Endothelial cell of umbilical vein (primary cell): ENCODE measurements at places on chromosomes 2 and 18.

- peak; percentile 22 for DNase-seq
These were observed 139.6 kb upstream of the PELI1 start for GRCh38 chr2:64283641-64284361.

GRCh38 chr2:9394816-9395215 lies 28.5 kb downstream of the ITGB1BP1 start:
- DNase-seq, result no peak

GRCh38 chr2:194203898-194204297 lies 1453.1 kb upstream of the SLC39A10 start:
- DNase-seq, result no peak

- DNase-seq, result no peak
These were observed 23.4 kb downstream of the FEZ2 start for GRCh38 chr2:36574560-36574959.

GRCh38 chr2:83990636-83991035 lies 468.4 kb downstream of the SUCLG1 start:
- DNase-seq, result no peak

- DNase-seq, result peak; percentile 7
These were observed 352.6 kb downstream of the SS18 start for GRCh38 chr18:25737710-25738311.

- DNase-seq, result no peak
These were observed 127.3 kb downstream of the TTN start for GRCh38 chr2:178679891-178680290.

DNA sequence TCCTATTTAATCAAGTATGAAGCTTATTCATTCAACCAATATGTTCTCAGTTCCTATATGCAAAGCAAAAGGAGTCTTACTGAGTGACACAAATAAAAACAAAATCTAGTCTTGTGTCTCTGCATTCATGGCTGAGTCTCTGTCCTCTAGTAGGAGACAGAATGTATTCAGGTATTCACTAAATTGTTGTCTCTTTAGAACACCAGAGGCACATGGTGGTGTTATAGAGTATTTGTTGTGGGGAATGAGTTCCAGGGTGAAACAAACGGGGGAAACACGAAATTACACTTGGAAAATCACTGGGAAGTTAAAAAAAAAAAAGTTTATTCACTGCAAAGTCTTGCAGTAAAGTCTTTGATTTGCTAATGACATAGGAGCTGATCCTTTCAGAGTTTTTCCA lies 131.7 kb upstream of the FSHR start:
- DNase-seq, result no peak

- DNase-seq, result no peak
These were observed 44.4 kb downstream of the SPATS2L start for GRCh38 chr2:200350850-200351285.

DNA sequence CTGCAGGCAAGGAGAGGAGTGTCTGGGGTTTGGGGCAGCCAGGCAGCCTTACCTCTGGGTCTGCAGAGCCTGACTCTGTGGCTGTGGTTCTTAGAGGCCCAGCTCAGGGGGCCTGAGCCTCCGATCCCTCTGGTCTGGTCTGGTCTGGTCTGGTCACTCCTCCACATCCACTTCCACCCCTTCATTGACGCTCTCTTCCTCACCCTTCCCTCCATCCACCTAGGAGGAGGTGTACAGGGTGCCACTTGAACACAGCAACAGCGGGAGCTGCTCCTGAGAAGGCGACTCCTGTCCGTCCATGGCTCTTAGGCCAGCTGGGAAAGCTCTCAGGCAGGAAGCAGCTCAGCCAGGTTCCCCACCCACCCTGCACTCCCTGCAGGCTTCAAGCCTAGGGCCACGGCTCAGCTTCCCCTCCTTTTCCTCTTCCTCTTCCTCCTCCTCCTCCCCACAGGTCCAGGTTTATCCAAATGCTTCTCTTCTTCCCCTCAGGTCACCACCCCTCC lies 16.9 kb downstream of the GPR55 start:
- DNase-seq, result no peak

DNA sequence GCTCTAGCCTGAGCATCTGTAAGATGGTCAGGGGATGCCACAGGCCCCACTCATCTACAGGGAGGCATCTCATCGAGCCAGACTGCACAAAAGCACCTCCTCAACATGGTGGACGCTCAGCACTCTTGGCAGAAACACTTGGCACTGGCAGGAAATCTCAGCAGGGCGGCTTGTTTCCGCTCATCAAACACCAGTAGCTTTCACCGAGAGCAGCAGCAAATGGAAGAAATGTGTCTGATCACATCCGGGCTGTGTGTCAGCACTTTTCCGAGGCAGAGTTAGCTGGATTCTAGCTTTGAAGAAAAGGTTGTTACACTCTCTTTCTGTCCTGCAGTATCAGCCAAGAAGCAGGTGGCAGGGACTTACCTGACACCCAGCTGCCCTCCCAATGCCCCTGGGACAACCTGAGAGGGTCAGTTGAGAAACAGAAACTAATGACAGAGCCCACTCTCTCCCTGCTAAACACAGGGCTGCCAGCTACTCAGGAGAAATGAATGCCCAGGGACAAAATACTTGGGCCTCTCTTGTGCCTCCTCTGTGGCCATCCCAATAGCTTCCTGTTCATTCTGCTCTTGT lies 68.9 kb upstream of the FZD7 start:
- DNase-seq, result no peak

GRCh38 chr2:233351423-233351822 lies 2.9 kb upstream of the DGKD start:
- no peak for DNase-seq

GRCh38 chr2:235555371-235555770 lies 61.5 kb downstream of the AGAP1 start:
- no peak for DNase-seq

- DNase-seq, result no peak
These were observed 281.7 kb upstream of the CCDC68 start for GRCh38 chr18:55240978-55241377.

- peak; percentile 42 for DNase-seq
These were observed 471.9 kb upstream of the TNP1 start for GRCh38 chr2:217331523-217332416.

- DNase-seq, result no peak
These were observed 116.8 kb upstream of the GATA6 start for GRCh38 chr18:22052405-22053105.

- DNase-seq, result no peak
These were observed 979.5 kb upstream of the CELF4 start for GRCh38 chr18:38545071-38545470.

DNA sequence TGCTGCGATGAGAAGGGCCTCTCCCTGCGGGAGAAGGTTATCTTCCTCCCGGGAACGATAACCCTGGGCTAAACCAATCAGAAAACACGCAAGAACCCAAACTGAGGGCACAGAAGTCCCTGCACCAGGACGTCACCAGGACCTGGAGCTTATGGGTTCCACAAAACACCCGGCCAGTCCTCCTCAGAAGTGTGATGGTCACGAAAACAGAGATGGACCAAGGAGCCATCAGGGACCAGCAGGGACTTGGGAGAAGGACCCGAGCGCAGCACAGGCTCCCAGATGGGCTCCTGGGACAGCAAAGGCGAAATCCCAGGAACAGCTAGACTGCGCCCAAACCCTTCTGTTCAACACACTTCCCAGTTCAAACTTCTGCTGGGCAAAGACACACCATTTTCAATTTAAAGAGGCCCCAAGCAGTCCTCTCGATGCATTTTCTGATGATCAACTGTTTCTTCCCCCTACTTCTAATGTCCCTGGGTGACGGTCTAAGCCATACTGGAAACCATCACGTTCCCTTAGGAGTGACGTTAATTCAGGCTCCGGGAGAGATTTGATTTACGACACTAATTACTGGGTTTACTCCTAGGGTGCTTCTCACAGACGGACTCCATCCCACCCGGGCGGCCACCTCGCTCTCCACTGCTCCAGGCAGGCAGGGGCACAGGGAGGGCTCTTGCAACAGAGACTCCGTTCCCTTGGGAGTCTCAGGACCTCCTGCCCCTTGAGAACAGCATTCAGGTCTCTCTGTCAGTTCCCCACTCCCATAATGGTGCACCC lies 29.2 kb downstream of the ZNF516 start:
- no peak for DNase-seq

DNA sequence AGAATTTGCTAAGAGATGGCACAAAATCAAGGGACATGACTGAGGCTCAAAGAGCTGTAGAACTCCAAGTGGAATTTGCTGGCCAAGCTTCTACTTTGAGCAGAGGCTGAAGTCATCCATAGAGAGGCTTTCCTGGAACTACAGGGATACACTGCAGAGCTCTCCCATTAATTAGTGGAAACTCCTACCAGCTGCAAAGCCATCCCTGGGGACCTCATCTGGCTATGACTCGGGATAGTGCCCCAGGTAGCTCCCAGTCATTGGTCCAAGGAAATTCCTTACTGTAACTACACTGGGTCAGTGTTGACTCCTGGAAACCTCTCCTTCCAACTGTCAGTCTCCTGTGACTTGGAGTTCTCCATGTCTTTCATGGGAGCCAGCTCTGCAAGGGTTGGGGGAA lies 10.5 kb upstream of the GALM start:
- DNase-seq, result no peak

- no peak for DNase-seq
These were observed 16.2 kb upstream of the BCL11A start for GRCh38 chr2:60569680-60570111.

- peak; percentile 7 for DNase-seq
These were observed 874.4 kb downstream of the SUCLG1 start for GRCh38 chr2:83584672-83585071.

- no peak for DNase-seq
These were observed 18.7 kb upstream of the DUSP2 start for GRCh38 chr2:96163768-96164429.

DNA sequence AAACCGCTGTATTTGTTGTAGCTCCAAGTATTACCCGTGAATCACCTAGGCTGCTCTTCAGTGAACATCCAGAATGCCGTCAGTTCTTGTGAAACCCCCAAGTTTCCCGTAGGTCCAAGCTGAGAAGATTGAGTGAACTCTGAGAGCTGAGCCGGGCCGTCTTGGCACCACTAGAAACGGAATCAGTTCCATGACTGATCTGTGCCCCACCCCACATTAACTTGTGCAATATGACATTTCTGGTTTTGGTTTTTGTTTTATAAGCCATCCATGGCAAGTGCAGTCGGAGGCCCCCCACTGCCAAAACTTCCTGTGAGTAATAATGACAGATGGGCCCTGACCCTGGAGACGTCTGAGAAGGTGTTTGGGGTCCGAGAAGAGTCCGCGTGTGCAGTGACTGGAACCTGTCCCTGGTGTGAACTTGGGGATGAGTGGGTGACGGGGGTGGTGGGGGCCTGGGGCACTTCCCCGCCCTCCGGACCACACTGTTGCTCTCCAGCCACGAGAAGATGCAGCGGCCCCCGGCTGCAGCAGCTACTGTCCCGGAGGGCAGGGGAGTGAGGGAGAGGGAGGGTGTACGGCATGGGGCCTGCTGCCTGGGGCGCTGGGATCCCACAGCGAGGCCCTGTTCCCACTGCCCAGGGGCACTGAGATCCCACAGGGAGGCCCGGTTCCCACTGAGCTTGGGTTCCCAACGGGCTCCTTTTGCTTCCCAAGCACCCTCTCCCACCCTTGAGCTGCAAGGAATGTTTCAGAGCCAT lies 26.5 kb downstream of the NFATC1 start:
- no peak for DNase-seq

DNA sequence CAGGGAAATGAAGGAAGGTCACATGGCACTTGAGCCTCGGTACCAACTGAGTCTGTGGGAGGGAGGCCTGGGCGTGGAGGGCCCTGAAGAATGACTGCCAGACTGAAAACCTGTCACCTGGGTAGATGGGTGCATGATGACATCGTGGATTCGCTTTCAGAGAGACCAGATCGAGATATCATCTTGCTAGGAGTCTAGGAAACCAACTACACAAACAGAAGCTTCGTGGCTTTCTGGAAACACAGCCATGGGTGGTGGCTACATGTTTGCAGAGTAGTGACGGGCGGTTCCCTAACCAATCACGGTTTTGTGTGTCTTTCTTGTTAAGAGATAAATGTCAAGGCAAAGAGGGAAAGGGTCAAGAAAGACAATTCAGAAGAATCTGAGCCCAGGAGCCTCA lies 155.0 kb downstream of the EIPR1 start:
- DNase-seq, result no peak

- DNase-seq, result peak; percentile 29
These were observed 34.1 kb upstream of the CTAGE1 start for GRCh38 chr18:22451796-22452195.

- DNase-seq, result peak; percentile 28
These were observed 29.7 kb downstream of the CCDC141 start for GRCh38 chr2:179020156-179020750.

DNA sequence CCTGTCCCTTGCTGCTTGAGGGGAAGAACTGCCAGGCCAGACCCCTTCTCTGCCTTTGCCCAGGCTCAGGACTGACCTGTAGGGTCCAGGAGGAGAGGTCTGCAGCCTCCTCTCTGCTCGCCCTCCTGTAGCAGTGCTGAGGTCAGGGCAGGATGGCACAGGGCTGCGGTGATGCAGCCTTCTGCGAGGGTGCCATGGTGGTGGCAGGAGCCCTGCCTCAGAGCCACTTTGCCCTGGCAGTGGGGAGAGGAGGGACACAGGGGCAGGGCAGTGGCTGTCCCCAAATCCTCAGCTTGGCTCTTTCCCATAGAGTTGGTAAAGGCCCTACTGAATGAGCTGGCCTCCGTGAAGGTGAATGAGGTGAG lies 884 bp downstream of the PROM2 start:
- DNase-seq, result no peak

GRCh38 chr18:25443776-25444175 lies 91.8 kb upstream of the ZNF521 start:
- no peak for DNase-seq

DNA sequence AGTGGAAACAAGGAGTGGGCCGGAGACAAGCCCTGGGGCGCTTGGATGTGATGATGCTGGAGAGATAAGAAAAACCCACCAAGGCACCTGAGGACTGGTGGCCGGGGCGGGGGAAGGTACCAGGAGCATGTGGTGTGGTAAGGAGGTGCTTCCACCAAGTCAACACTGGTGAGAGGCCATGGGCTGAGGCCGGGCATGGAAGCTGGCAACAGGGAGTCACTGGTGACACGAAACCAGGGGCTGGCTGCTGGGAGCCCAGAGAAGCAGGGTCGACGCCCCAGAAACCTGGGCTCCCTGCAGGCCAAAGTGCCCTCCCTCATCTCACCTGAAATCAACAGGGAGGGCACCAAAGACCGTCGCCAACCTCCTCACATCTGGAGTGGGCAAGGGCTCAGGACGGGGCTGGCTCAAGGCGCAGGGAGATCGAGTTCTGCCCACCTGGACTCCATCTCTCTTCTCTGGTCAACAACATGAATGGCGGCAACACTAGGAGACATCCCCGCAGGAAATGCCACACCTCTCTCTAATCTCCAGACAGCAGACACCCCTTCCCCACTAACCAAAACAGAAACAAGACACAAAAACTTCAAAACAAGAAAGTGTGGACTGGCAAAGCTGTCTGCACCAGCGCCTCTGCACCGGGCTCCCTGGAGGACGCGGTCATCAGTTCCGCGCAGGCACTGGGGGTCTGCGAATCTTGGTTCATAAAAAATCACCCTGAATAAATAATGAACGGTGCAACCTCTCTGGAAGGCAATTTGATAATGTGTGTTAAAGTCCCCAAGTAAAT lies 185.5 kb downstream of the HDAC4 start:
- DNase-seq, result no peak

DNA sequence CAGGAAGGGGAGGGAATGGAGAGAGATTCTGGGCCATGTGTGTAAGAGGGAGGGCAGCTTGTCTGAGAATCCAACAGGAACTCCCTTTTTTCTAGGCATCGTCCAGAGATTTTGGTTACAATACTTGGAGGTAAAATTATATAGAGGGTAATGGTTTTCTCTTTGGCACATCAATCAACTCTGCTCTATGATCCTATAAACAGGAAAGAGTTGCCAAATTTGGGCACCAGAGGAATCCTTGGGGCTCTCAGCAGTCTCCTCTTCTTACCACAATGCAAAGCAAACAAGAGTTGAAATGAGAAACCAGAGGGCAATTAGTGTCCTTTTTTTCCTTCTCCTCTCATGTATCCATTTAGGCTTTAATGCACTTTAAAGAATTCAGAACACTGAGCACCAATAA lies 243.4 kb downstream of the SLC8A1 start:
- no peak for DNase-seq
